ENCODE measurements at places on chromosomes 1 and 21. TPM values are rescaled to one million over a fixed set of nuclear protein-coding genes. Genes with fewer than 3 reads are reported as not detected.

DNA sequence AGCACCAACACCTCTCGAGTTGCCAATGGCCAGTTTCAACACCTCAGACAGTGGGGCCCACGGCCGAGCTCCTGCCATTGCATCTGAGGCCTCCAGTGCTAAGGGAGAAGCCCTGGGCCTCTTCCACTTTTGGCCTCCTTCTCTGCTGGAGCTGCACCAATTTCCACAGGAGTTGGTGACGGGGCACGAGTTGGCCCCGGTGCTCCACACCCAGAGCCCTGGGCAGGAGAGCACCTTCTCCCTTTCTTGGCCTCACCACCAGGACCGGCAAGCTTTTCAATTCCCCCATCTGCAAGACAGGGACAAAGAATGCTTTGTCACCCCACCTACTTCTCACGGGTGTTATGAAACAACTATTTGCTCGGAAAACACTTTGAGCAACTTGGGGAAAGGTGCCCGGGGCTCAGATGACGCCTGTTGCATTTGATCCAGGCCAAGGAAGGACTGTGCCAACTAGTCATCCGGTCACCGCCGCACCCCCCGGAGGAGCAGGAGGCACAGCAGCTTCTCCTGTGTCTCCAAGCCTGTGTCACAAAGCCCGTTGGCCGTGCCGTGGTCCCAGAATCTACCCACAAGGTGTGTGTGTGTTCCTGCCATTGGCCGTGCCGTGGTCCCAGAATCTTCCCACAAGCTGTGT, 55.2 kb downstream of the TOMM20 start:
- DNase-seq: peak; percentile 81

- DNase-seq: no peak
These were observed 3.8 kb upstream of the SELENON start for GRCh38 chr1:25795946-25796810.

DNA sequence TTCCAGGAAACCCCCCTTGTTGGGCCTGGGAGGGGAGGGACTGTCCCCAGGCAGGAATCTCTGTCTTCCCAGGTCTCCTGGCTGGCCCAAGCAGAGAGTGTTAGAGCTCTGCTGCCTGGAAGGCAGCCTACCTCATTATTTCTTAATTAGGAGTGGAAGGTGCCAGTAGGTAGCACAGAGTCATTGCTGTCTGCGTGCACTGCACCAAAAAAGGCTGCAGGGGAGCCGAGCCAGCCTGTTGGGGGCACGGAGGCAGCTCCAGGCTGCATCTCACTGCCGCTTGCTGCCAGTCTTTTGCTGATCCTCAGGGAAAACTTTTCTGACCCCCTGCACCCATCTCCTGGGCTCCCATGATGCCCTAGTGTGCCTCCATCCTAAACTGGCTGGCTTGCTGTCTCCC, 58.1 kb downstream of the LRRN2 start:
- DNase-seq: no peak

DNA sequence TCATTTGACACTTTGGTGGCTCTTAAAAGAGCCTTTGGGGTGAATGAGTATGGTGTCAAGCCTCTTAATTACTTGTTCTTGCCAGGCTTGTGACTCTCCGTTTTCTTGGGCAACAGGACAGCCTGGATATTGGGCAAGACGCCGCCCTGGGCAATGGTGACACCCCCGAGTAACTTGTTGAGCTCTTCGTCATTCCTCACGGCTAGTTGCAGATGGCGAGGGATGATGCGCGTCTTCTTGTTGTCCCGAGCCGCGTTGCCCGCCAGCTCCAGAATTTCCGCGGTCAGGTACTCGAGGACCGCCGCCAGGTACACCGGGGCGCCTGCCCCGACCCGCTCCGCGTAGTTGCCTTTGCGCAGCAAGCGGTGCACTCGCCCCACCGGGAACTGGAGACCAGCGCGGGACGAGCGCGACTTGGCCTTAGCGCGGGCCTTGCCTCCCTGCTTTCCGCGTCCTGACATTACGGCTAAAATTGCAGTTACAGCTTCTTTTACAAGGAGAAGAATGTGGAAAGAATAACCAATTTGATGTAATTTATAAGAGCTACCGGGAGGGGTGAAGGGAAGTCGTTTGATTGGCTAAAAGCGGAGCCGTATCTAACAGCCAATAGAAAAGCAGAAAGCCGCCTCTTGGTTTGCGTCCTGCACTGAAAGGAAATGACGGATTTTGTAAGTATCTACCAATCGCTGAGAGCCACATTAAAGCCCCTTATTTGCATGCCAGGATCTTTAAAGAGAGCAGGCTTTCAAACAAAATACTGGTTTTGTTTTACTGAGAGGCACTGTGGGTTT, 11.7 kb upstream of the BOLA1 start:
- peak; percentile 84 for DNase-seq

DNA sequence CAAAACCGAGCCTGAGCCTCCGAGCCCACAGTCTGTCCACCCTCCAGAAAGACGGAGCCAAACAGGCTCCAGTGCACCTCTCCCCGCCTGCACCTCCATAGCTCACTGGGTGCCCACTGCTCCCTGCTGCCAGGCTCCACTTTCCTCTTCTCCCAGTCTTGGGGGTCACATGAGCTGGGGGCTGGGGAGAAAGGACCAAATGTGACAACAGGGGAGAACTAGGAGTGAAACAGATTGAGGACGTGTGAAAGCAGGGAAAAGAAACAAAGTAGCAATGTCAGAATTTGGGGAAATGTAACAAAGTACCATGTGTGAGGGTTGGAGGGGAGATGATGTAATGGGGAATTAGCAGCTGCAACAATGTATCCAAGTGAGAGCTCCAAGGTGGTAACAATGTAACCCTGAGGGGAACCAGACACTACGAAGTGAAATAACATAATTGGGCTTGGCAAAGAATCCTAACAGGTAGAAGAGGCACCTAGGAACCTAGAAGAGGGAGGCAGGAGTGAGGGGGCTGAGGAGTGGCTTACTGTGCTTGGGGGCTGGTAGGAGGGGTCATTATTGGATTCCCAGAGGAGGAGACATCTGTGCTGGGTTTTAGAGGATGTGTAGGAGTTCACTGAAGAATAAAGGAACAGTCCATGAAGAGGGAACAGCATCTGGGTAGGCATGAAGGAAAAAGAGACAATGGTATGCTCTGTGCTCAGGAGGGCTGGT, 12.5 kb downstream of the SDC3 start:
- no peak for DNase-seq

GRCh38 chr1:93848350-93848883, 30.6 kb downstream of the DNTTIP2 start:
- DNase-seq: no peak

GRCh38 chr1:15153184-15153841, at the start of gene TMEM51:
Gene TMEM51 (plus strand): TSS chr1:15153747. CDS start chr1:15215088, 61,341 bp downstream.
- DNase-seq: peak; percentile 74

DNA sequence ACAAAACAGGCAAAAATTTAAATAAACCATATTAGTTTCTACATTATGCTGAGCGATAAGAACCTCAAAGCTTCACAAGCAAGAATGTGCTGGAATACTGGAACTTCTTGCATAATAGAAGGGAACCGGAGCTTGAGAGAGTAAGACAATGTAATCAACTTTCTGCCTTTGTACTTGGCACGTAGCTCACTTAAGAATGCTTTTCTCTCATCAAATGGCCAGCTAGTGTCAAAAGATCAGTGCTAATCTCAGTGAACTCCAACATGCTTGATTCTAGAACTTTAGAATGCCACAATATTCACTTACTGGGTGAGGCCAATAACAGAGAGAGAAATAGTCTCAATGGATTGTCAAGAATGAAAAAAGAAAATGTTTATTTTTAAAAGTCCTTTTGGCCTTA, 486.1 kb upstream of the LRRC7 start:
- DNase-seq: no peak

DNA sequence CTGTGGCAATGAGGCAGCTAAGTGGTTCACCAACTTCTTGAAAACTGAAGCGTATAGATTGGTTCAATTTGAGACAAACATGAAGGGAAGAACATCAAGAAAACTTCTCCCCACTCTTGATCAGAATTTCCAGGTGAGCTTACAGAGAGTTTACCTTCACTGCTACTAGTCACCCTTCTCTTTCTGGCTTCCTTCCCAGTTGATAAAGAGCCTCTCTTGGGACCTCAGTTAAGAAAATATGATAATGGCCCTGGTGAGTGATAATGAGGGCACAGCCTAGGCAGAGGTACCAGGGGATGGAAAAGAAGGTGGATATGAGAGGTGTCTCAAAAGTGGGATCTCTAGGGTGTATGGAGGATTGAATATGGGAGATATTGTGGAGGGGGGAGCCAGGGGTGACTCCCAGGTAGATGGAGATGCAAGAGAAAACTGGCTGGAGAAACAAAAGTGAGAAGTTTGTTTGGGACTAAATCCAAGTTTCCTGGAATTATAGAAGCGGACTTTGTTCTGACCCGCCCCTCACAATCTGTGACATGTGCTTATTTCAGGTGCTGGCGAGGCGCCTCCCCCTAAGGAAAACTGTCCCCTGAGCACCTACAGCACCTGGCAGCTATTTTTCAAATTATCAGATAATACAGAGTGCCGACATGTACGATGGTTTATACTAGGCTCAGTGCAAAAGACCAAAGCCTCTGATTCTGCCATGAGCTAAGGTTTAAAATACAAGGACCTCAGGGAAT, 13.7 kb downstream of the MTARC2 start:
- no peak for DNase-seq

GRCh38 chr1:203378556-203379245, 27.8 kb upstream of the FMOD start:
- DNase-seq: no peak

DNA sequence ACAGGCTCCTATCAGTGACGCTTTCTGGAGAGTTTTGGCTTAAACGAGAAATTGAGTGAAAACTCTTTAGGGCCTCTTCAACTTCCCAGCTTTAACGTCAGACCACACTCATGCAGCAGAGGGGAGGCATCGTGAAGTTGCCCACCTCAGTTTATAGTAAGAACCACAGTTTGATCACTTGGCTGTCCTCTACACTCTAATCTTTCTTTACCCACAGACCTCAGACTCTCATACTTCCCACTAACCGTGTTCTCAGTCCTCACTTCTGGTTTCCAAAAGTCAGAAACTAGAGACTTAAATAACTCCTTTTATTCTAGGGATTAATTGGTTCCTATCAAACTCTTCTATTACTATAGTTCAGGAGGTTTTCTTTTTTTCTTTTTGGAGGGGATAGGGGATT, 302.2 kb downstream of the NTNG1 start:
- DNase-seq: no peak

DNA sequence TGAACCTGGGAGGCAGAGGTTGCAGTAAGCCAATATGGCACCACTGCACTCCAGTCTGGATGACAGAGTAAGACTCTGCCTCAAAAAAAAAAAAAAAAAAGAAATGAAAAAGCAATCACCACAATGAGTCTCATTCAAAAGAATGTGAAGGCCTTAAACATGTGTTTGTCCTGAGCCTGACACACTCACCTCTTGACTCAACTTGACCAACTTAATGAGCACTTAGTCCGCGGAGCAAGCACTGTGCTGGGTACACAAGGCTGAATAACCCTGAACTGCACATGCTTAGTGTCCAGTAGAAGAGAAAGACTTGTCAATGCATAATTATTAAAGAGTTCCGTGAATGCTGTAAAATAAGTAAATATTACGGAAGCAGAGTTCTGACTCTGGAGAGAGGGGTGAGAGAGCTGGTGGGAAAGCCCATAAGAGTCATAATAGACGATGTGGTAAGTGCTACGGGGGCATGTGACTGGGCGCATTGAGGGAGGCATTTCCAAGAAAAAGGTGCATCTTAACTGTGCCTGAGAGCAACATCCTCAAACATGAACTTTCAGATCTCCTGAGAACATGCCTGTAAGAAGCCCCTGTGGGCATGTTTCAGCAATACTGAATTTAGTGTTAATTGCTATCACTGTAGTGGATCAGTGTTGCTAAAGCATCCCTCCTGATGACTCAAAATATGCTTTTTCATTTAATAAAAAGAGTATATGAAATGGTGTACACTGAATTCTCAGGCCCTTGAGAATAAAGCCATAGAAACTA, 27.2 kb downstream of the MCOLN2 start:
- no peak for DNase-seq

- DNase-seq: no peak
These were observed 74.7 kb downstream of the RIPK4 start for GRCh38 chr21:41692185-41692565.

DNA sequence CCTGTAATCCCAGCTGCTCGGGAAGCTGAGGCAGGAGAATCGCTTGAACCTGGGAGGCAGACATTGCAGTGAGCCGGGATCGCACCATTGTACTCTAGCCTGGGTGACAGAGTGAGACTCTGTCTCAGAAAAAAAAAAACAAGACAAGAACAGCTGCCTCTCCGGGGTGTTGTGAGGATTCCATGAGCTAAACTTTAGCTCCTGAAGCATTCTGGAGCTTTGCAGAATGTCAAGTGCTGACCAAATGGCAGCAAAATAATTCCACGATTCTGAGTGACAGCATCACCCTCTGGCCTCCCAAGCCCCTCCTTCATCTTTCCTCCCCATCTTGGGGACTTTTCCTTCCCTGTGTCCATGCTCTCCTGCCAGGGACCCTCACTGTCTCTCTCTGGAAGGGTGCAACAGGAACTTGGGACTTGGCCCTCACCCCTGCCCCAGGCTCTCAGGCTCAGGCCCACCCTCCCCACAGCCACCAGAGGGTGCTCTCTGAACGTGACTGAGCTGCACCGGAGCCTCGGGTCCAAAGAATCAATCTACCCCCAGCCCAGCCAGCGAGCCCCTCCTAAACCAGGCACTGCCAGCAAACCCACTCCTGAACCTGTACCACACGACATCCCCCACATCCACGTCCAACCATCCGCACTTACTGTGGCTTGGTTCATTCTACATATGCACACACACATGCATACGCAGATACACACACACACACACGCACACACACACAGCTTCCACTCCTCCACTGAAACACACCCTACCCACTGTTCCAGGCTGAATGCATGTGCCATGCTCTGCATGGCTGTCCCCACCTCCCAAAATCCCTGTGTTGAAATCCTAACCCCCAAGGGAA, 45.7 kb downstream of the ACOT7 start:
- DNase-seq: no peak

- no peak for DNase-seq
These were observed 1.1 kb downstream of the LGALS8 start for GRCh38 chr1:236524895-236525184.

GRCh38 chr1:54574158-54574778, 26.2 kb downstream of the ACOT11 start:
- no peak for DNase-seq

DNA sequence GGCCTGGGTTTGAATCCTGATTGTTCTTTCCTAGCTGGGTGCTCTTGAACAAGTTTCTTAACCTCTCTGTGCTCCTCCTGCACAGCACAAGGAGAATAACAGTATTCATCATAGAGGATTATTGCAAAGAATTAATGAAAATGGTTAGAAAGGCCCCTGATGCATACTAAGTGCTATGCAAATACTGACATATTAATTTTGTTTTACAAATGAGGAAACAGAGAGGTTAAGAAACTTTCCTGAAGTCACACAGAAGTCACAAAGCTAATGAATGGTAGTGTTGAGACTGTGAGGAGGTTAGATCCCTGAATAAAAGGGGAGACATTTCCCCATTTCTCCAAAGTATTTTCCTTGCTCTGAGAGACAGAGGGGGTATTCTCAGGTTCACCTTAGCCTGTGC, 99.0 kb downstream of the KCNJ6 start:
- no peak for DNase-seq

ATAD3C gene
- 0.60 TPM for total RNA-seq

GRIK1 gene
- total RNA-seq: not detected

HPCAL4 gene
- 1.2 TPM for total RNA-seq

DAB1 gene
- 2.3 TPM for total RNA-seq

FOXE3 gene
- not detected for total RNA-seq

LORICRIN gene
- not detected for total RNA-seq

FBXO2 gene
- total RNA-seq: 2.1 TPM

SLC1A7 gene
- 0.37 TPM for total RNA-seq

OR2L13 gene
- not detected for total RNA-seq

All from heart left ventricle (tissue), 16 donors.